ENCODE measurements at places on chromosomes 3 and 15. TPM values are rescaled to one million over a fixed set of nuclear protein-coding genes. Genes with fewer than 3 reads are reported as not detected.

The TRANK1 gene
- 3.8 TPM for total RNA-seq

The RBP2 gene
- total RNA-seq, result not detected

GRCh38 chr3:161199926-161200325, 21.2 kb upstream of the NMD3 start:
- DNase-seq, result no peak

The CNTN6 gene
- total RNA-seq, result not detected

DNA sequence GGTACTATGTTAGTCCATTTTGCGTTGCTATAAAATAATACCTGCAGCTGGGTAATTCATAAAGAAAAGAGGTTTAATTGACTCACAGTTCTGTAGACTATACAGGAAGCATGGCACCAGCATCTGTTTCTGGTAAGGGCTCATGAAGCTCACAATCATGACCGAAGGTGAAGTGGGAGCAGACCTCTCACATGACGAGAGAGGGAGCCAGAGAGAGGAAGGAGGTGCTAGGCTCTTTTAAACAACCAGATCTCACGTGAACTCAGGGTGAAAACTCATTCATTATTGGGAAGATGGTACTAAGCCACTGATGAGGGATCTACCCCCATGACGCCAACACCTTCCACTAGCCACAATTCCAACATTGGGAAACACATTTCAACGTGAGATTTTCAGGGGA, 301.7 kb upstream of the MDFIC2 start:
- peak; percentile 0 for DNase-seq

GRCh38 chr15:62253294-62253693, 88.2 kb upstream of the C2CD4B start:
- no peak for DNase-seq

- DNase-seq, result peak; percentile 89
Measured at GRCh38 chr3:190385731-190386688, 2.0 kb upstream of the CLDN16 start.

The CFAP92 gene
- total RNA-seq, result 0.34 TPM

DNA sequence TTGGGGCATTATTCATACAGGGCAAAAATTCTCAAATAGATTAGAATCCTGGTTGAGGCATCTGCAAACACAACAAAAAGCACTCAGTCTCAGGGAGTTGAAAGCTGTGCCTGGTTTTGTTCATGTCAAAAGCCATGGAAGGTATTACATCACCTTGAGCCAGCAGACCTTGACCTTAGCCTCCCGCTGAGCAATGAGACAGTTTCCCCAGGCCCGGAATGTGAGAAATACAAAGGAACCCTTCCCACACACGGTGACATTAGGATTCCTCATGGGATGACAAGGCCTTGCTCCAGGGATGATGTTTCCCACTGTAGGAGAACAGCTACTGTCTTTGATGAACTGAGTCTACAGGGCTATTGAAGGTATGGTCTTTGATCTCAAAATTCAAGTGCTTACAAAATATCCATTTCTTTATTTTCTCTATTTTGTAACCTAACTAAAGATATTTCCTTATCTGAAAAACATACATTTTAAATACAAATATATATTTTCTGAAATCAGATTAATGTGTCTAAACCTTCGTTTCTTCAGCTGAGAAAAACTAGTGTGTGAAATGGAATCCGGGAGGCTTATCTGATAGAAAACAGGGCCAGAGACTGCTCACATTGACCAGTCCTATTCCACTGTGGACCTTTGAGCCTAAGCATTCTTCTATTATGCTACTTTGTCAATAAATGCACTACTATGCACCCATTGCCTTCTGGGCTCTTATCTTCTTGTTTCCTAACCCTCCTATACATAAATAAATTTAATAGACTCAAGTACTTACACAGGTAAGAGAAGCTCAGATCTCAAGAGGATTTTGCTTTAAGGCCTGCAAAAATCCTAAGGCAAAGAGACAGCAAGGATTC, 298.2 kb downstream of the KBTBD8 start:
- DNase-seq, result no peak
